ENCODE measurements at places on chromosomes 11 and 22. TPM values are rescaled to one million over a fixed set of nuclear protein-coding genes. Genes with fewer than 3 reads are reported as not detected.

FANCF gene
- total RNA-seq, result 13.8 TPM

CACNA1I gene
- not detected for total RNA-seq

FDXACB1 gene
- 4.3 TPM for total RNA-seq

OR4D10 gene
- total RNA-seq, result not detected

SMIM35 gene
- not detected for total RNA-seq

ROM1 gene
- 1.3 TPM for total RNA-seq

TBX1 gene
- 5.3 TPM for total RNA-seq

All from Caco-2 (cell line).